Aorta (tissue), 5 donors: ENCODE measurements at places on chromosomes 12 and 14.
A peak's percentile ranks its signal among the peaks of the same experiment; 100 is the strongest.

DNA sequence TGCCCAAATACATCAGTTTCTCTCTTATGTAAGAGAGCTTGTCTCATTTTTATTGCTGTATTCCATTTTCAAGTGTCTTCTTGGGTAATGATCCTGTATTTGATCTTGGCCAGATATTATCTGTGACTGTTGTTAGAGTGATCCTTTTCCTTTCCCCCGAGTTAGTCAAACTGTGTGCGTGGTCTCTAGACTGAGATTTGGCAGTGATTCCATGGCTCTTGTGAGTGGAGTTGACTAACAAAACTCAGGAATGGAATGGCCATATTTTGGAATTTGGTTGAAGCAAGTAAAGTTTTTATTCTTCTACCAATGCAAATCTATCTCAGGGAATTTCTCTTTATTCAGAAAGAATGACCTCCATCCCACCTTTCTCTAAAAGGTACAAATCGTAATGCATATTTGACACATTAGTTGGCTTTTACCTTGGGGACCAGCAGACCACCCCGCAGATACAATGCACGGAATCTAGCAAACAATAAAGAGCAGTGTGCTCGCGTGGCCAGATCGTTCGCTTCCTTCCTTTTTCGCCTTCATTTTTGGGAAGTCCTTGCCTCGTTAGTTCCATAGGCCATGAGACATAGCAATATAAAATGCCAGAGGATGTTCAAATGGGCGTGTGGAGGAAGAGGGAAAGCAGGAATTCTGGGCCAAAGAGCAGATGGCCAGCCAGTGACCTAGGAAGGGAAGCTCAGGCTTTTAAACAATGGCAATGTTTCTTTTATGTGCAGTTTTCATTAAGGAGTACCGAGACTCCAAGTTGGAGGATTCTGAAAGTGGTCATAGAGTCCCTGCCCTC, 24.4 kb downstream of the ETV6 start:
- peaks cover 5% of the 10 kb centered on the region for H3K4me1 ChIP-seq
- H3K4me3 ChIP-seq = no peak overlapping the region
- no peaks in the 10 kb centered on the region for H3K27me3 ChIP-seq
- no peak for DNase-seq
- no peak overlapping the region for H3K27ac ChIP-seq

DNA sequence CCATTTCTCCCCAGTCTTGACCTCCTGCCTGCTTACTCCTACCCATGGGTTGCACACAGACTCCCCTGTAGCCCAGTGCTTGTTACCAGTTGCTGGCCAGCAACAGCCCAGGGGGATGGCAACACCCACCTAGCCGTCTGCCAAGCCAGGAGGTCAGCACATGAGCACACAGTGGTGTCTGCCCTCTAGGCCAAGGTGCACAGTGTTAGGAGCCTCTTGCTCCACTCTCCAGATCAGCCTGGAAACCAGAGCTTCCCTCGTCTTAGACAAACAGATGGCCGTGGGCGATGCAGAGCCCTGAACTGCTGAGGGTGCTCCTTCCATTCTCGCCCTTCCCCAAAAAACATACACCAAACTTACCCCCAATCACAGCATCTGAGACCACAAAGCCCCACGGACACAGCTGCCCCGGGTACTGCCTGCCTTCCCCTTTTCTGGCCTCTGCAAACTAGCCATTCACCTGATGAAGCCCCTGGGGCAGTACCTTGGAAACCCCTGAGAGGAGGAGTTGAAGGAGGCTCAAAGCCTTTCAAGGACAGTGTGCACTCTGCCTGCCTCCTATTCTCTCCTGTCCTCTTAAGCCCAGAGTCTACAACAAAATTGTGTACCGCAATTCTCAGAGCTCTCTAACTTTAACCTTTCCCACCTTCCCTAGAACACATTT, 1.0 kb upstream of the GPD1 start:
- no peak for DNase-seq
- no peak overlapping the region for H3K4me3 ChIP-seq
- H3K36me3 ChIP-seq = peaks cover 8% of the 10 kb centered on the region
- H3K27ac ChIP-seq = no peak overlapping the region
- no peaks in the 10 kb centered on the region for H3K4me1 ChIP-seq
- no peaks in the 10 kb centered on the region for H3K27me3 ChIP-seq

DNA sequence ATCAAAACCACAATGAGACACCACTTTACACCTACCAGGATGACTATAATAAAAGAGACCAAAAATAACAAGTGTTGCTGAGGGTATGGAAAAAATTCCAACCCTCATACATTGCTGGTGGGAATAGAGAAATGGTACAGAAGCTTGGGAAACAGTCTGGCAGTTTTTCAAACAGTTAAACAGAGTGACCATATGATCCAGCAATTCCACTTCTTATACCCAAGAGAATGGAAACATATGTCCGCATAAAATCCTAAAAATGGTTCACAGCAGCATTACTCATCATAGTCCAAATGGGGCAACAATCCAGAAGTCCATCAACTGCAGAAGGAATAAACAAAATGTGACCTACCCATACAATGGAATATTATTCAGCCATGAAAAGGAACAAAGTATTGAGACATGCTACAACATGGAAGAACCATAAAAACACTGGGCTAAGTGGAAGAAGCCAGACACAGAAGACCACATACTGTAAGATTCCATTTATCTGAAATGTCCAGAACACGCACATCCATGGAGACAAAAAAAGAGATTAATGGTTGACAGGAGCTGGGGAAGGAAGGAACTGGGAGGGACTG, 44.5 kb downstream of the CHGA start:
- no peak overlapping the region for H3K27ac ChIP-seq
- no peak overlapping the region for H3K4me3 ChIP-seq
- no peak for DNase-seq

- no peak overlapping the region for H3K27ac ChIP-seq
- peak; percentile 52 for DNase-seq
- H3K36me3 ChIP-seq = peaks cover 2% of the 10 kb centered on the region
- no peaks in the 10 kb centered on the region for H3K4me1 ChIP-seq
- no peaks in the 10 kb centered on the region for H3K27me3 ChIP-seq
Observed at GRCh38 chr14:93331002-93331727, 1.7 kb downstream of the BTBD7 start.

DNA sequence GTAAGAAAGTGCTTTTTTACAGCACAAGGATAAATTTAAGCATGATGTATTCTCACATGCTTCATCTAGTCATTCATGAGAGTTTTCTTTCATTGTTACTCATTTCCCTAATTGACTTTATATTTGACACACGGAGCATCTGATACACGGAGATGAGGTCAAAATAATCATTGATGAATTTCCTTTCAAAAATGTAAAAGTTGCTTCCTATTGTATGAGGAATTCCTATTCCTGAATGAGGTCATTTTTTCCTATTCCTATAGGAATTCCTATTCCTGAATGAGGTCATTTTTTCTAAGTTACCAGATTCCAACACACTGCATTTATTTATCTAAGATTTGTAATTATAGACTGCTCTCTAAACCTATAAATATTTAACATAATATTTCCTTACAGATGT, 316.7 kb upstream of the KITLG start:
- no peaks in the 10 kb centered on the region for H3K4me1 ChIP-seq
- no peaks in the 10 kb centered on the region for H3K27me3 ChIP-seq
- no peak overlapping the region for H3K27ac ChIP-seq
- DNase-seq = no peak
- H3K4me3 ChIP-seq = no peak overlapping the region

DNA sequence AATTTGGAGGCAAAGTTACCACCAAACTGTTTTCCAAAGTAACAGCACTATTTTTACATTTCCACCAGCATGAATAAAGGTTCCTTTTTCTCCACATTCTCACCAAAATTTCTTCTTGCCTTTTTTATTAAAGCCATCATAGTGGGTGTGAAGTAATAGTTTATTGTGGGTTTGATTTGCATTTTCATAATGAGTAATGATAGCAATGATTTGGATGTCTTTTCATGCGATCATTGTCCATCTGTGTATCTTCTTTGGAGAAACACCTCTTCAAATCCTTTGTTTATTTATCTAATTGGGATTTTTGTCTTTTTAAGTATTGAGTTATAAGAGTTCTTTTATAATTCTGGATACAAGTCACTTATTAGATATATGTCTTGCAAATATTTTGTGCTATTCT, 172.7 kb downstream of the CNTN1 start:
- H3K36me3 ChIP-seq = no peaks in the 10 kb centered on the region
- no peak overlapping the region for H3K27ac ChIP-seq
- DNase-seq = no peak
- H3K4me3 ChIP-seq = no peak overlapping the region
- no peaks in the 10 kb centered on the region for H3K4me1 ChIP-seq
- H3K27me3 ChIP-seq = no peaks in the 10 kb centered on the region

DNA sequence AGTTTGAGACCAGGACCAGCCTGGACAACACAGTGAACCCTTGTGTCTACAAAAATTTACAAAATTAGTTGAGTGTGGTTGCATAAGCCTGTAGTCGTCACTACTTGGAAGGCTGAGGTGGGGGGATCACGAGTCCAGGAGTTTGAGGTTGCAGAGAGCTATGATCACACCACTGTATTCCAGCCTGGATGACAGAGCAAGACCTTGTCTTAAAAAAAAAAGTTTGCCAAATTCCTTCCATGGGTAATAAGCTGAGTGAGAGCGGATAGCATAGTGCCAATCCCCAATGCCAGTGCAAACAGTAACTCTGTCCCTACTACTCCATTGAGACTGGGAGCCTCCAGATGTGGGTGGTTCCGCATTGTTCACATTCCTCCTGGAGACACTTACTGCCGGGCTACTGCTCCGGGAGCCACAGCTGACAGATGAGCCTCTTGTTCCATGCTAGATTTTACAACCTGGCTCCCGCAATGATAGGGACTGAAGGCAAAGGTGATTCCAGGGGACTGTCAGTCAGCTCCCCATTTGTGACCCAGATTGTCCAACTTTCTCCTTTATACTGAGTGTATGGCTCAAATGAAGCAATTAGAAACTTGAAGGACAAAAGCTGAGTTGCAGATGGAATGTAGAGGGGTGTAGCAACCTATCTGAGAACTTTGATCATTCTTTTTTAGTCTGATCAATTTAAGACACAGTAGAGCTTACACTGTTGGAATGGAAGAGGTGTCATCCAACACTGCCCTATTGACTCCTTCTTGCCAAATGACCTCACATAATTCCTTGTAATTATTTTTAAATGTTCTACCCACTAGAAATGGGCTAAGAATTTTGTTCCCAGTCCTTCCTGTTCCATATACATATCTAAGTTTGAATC, 13.4 kb upstream of the FRMD6 start:
- no peak for DNase-seq
- H3K36me3 ChIP-seq = no peaks in the 10 kb centered on the region
- H3K27me3 ChIP-seq = no peaks in the 10 kb centered on the region

- H3K4me3 ChIP-seq = no peak overlapping the region
- no peaks in the 10 kb centered on the region for H3K36me3 ChIP-seq
- no peaks in the 10 kb centered on the region for H3K27me3 ChIP-seq
Observed at GRCh38 chr12:1616233-1617066, 12.6 kb upstream of the WNT5B start.

GRCh38 chr12:28527631-28528249, 337.5 kb downstream of the CCDC91 start:
- H3K36me3 ChIP-seq = no peaks in the 10 kb centered on the region
- no peaks in the 10 kb centered on the region for H3K4me1 ChIP-seq
- no peak overlapping the region for H3K27ac ChIP-seq
- H3K4me3 ChIP-seq = no peak overlapping the region
- no peaks in the 10 kb centered on the region for H3K27me3 ChIP-seq

- H3K27ac ChIP-seq = no peak overlapping the region
- no peaks in the 10 kb centered on the region for H3K27me3 ChIP-seq
- H3K36me3 ChIP-seq = no peaks in the 10 kb centered on the region
- no peaks in the 10 kb centered on the region for H3K4me1 ChIP-seq
Observed at GRCh38 chr14:94115631-94116030, 5.1 kb downstream of the IFI27 start.

DNA sequence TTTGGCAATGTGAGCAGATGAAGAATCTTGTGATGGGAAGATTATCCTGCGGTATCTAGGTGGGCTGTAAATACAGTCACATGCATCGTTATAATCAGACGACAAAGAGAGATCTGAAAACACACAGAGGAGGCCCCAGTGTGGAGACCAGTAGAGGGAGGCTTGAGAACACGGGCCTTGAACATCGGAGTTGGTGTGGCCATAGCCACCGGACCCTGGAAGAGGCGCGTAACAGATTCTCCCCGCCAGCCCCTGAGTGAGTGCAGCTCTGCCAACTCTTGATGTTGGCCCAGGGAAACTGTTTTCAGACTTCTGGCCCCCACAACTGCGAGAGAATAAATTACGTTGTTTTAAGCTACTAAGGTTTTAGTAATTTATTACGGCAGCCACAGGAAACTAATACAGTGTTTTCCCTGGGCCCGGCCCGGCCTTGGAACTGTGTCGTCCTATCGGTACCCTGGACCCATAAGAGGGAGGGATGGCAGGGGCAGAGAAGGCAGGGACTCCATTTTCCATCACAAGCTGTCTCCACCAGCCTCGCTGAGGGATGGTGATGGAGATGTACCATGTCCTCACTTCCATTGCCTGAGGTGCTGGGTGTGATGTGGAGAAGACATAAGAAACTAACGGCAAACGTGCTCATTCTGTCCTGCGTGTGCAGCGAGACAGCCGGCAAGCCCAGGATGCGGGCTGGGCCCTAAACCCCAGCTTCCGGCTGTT, 91.6 kb downstream of the NTF3 start:
- DNase-seq = no peak

DNA sequence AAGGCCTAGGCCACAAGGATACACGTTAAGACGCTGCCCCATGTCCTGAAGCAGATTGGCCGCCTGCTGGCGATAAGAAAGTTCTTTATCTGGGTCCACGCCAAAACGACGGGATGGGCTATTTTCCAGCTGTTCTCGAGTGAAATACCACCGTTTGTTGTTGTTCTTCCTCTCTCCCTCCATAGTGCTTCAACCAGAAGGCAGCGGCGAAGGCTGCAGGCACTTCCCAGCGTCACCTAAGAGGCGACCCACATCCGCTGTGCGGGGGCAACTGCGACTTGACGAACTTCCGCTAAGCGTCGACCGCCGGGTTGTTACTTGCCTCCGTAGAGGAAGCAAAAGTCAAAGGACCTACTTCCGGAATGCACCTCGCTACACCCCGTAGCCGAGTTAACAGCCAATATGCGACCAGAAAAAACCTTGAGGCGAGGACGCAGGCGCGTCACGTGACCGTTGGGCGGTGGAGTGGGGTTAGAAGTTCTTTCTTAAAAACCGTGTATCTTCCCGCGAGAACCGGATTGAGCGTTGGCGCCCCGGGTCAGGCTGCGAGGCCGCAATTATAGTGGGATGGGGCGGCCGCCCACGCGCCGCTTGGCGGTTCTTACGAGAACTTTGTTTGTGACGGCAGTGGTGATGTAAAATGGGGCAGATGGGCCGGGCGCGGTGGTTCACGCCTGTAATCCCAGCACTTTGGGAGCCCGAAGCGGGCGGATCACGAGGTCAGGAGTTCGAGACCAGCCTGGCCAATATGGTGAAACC, at the start of gene CCNT1:
TSS of gene CCNT1 (minus strand) at position 215 of the 759 bp plus-strand sequence. CDS start at position 183, 32 bp downstream.
- H3K4me1 ChIP-seq = no peaks in the 10 kb centered on the region
- DNase-seq = peak; percentile 100
- H3K36me3 ChIP-seq = no peaks in the 10 kb centered on the region
- no peaks in the 10 kb centered on the region for H3K27me3 ChIP-seq
- peak within 1 kb of the TSS; percentile 31 for H3K27ac ChIP-seq
- peak within 1 kb of the TSS; percentile 81 for H3K4me3 ChIP-seq

GRCh38 chr12:101698800-101699347, 1.4 kb downstream of the CHPT1 start:
- no peaks in the 10 kb centered on the region for H3K27me3 ChIP-seq
- no peak overlapping the region for H3K27ac ChIP-seq
- no peaks in the 10 kb centered on the region for H3K36me3 ChIP-seq
- peaks cover 2% of the 10 kb centered on the region for H3K4me1 ChIP-seq
- H3K4me3 ChIP-seq = peak overlapping the region; percentile 52
- no peak for DNase-seq
